ENCODE measurements at places on chromosomes 5 and 9.
A peak's percentile ranks its signal among the peaks of the same experiment; 100 is the strongest.

DNA sequence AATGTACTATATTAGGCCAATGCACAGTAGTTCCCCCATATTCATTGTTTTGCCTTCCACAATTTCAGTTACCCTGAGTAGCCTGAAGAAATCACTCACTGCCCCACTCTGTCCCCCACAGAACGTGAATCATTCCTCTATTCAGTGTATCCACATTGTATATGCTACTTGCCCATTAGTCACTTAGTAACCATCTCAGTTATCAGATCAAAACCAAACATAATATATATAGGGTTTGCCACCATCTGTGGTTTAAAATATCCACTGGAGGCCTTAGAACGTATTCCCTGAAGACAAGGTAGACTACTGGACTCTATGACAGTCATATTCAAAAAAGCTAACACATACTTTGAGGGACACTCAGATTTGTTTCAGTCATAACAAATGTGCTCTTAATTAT is 465.7 kb upstream of the RGMB start:
- DNase-seq, result no peak

DNA sequence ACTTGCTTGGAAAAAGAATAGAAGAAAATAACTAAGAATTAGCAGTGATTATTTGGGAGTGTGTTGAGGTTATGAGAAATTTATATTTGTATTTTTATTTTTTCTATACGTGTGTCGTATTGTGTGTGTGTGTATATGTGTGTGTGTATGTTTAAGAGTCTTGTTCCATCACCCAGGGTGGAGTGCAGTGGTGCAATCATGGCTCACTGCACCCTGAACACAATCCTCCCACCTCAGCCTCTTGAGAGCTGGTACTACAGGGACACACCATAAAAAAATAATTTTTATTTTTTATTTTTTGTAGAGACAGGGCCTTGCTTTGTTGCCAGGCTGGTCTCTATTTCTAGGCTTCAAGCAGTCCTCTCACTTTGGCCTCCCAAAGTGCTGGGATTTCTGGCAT is 643.8 kb downstream of the PDE4D start:
- DNase-seq, result no peak

- no peak for DNase-seq
Measured at GRCh38 chr9:3993773-3994172, 306.1 kb downstream of the GLIS3 start.

DNA sequence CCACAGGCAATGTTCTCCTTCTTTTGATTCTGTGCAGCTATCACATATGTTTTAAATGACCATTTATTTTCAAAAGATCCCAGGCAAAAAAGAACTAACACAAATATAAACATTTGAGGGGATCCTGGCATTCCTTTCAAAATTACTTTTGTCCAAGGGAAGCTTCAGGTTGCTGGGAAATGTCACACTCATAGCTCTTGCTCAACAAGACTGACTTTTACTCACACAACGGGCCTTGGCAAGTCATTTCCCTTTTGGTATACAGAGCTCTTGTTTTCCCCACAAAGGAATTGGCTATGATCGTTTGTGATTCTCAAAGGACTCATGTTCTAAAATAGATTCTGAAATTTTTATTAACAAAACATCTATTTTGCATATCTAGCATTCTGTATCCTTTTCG is 4.5 kb upstream of the PALM2AKAP2 start:
- no peak for DNase-seq

GRCh38 chr9:26744191-26744965 is 148.2 kb downstream of the CAAP1 start:
- DNase-seq, result peak; percentile 38

GRCh38 chr9:136115641-136116359 is 2.9 kb downstream of the TMEM250 start:
- DNase-seq, result no peak

DNA sequence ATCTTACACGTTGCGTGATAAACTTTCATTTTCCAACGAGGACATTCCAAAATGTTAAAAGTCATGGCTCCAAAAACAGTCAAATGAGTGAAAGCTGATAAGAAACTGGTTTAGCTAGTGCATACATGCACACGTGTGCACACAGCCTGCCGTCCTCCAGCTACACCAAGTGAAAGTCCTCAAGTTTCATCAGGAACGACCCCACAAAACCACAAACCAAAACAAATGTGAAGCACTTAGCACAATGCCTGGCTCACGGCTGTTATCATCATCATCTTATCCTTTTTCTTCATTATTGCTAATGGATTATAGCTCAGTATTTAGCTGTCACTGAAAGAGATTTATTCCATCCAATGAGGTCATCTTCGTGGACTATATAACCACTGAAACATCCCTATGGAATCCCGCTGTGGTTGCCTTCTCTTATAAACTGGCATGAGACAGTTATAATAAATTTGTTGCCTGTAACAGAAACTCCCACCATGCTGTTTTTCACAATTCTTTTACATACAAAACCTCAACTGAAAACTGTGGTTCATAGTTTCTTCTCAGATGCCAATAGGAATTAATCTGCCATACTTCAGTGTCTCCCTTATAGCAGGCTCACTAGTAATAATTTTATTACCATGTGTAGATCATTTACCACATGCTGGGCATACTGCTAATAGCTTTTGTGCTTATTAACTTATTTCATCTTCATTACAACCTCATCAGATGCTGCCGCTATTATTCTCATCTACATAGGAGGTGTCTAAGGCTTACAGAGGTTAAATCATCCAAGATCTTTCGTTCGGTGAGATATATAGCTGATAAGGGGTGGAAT is 56.1 kb downstream of the SAXO1 start:
- DNase-seq, result peak; percentile 7

DNA sequence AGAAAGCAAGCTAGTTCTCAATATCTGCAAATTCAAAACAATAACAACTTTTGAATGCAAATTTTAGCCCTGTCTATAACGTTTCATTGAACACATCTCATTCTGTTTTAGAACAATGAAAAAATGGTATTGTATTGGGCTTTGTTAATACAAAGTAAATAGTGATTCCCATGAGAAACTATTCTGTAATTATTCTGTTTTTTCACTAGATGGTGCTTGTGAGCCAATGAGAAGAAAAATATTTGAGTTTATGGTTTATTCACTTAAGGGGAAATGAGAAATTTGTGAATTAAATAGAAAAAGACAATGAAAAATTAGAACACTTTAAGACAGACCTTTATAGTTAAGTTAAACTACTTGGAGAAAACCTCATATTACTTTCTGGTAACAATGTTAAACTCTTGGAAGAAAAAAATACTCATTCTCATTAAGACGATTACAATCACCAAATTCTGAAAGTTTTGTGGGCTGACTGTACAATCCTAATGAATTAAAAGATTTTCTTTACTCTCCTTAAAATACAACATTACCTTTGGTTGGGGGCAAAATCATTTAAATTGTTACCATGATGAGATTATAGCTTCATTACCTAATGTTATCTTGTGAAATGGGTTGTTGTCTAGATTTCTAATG is 127.0 kb downstream of the NNT start:
- DNase-seq, result peak; percentile 19

DNA sequence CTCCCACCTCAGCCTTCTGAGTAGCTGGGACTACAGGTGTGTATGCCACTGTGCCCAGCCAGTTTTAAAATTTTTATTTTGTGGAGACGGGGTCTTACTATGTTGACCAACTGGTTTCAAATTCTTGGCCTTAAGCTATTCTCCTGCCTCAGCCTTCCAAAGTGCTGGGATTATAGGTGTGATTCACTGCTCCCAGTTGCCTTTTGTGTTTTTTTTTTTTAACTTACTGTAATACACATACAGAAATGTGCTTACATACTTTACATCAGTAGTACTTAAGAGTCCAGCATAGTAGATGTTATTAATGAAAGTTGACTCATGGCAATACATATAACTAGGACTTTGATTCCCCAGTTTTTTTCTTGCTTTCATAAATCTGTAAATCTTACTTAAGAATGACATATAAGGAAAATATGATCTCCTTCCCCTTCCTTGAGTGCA is 4.7 kb downstream of the MAN2A1 start:
- no peak for DNase-seq

- no peak for DNase-seq
Measured at GRCh38 chr9:128643519-128644300, 12.9 kb downstream of the DYNC2I2 start.
